Caco-2 (cell line): ENCODE measurements at places on chromosomes 3 and 15.

- no peak for DNase-seq
These were observed 67.9 kb upstream of the CCDC54 start for GRCh38 chr3:107309312-107309711.

DNA sequence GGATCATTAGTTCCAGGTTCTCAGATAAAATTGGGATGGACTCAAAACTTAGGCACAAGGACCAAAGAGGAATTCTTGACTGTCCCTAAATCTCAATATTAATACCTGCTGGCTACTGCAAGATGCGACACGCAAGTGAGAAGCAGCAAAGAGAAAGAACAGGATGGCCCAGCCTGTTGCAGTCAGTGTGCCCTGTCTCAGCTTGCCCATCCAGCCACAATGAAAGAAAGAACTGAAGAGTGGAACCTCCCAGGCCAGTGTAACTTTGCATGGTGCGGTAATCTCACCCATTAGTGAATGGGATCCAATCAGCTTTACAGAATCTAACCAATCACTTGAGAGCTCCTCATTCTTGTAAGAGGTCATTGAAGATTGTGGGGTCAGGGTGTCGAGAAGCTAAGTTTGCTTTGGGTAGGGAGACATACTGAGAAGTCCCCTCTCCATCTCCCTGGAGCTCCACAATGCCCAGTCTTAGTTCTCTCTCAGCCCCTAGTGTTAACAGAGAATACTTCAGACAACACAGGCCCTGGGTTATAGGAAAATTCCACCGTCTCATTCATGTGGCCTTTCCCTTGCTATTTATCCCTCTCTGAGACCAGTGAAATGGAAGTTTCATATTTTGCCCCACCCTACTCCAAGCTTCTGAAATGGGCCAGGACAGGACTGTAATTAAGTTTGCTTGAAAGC, 3.2 kb upstream of the SLC9A9 start:
- no peak for DNase-seq

- DNase-seq: no peak
These were observed 2.2 kb upstream of the CX3CR1 start for GRCh38 chr3:39282057-39282456.

DNA sequence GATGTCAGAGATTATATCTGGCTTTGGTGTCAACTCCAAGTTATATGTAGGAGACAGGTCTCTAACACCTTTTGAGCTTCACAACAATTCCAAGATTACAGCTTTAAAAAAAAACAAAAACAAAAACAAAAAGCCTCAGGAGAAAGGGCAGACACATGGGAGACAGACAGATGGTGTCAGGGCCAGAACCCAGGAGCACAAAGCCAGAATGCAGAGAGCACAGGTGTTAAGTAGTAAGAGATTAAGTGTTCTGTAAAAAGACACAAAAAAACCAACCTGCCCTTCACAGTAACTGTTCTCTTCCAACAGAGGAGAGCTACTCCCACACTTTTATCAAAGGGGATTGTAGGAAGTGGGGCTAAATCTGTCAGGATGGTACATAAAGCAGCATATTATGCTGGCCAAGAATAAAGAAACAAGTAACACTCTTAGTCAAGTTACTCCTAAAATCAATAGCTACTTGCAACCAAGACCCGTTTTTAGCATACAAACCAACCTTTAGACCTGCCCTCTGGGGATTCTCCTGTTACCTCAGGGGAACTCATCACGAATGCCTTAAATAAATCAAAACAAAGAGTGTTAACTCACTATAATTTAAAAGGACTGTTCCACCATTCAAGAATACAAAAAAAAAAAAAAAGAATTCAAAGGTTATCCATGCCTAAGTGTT, 5.9 kb downstream of the CPEB1 start:
- DNase-seq: no peak

GRCh38 chr3:30811151-30811795, 83.2 kb downstream of the GADL1 start:
- DNase-seq: no peak

- no peak for DNase-seq
These were observed 324.5 kb downstream of the OCA2 start for GRCh38 chr15:27774638-27775037.

DNA sequence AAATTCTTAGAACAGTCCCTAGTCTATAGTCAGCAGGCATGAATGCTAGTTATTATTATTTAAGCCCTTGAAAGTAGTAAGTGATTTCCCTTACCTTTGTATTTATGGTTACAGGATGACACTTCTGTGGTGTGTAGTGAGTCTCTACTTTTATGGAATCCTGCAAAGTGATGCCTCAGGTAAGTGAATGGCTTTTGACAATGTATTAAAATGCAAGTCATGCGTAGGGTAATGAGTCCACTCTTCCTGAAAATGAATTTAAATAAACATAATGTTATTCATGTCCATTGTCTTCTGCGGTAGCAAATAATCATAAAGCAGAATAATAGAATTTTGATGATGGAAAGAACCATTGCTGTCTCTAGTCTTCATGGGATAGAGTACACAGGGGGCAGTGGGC, 50.3 kb downstream of the IL1RAP start:
- DNase-seq: no peak

DNA sequence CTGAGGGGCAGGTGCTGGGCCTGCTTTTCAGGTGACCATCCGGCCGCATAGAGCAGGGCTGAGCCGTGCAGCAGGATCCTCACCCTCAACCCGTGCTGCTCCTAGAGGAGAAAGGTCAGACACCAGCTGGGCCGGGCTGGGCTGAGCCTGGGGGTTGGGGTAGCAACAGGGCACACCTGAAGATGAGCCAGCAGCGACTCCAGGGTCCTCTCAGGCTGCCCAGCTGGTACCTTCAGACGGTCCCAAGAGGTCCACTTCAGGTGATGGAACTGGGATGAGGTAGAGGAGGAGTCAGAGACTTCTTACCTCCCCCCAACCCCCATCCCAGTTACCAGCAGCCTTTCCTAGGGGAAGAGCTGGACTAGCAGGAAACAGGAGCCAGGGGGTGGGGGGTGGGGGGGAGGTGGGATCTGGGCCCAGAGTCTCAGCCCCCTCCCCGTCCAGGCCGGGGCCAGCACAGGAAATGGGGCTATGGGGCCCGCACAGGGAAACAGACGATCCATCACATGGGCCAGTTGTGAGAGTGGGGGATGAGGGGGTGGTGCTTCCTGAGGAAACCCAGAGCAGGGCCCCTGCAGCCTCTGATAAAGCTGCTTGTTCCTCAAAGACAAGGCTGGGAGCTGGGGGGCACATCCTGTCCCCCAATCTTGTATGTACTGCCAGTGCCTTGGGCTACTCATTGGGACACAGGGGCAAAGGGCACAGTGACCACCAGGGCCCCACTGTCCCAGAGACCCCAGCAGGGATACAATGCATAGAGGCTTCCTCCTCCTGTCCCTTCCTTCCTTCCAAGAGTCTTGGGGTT, 3.0 kb downstream of the INKA1 start:
- no peak for DNase-seq

- DNase-seq: peak; percentile 42
These were observed 312.8 kb downstream of the CLSTN2 start for GRCh38 chr3:140247775-140248174.

- DNase-seq: peak; percentile 37
These were observed 126.4 kb downstream of the P2RY1 start for GRCh38 chr3:152961323-152961722.

DNA sequence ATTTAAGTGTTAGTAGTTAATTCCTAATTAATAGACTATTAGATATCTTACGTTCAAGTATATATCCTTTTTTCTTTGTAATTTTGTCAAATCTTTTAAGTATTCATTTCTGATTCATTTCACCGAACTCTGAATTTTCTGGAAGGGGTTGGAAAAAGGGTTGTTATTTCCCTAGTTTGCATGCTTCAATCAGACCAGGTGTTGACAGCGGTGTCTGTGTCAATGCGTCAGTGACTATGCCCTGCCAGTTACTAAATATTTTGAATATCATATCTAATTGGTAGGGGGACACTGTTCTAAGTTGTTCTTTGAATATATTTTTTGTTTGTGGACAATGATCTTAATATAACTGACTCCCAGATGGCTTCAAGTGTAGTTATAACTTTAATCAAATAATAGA, 62.7 kb upstream of the TNFSF10 start:
- DNase-seq: no peak

GRCh38 chr15:91099616-91099994, 452 bp upstream of the SV2B start:
- peak; percentile 16 for DNase-seq

DNA sequence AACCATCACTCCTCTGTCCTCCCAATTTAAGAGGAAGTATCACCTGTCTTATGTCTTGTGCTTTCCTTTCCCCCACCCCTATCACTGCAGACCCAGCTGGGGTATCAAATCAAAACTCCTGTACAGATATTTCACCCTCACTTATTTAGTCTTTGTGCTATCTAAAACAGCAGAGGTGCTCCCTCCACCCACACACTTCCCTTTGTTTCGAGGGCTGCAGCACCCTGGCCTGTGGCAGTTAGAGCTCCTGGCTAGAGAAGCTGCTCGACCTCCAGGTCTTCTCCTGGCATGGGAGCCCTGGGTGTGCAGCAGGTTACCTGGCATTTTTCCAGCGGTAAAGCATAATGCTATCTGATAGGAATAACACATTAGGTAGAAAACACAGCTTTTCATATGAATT, 181.4 kb upstream of the BCL6 start:
- no peak for DNase-seq

DNA sequence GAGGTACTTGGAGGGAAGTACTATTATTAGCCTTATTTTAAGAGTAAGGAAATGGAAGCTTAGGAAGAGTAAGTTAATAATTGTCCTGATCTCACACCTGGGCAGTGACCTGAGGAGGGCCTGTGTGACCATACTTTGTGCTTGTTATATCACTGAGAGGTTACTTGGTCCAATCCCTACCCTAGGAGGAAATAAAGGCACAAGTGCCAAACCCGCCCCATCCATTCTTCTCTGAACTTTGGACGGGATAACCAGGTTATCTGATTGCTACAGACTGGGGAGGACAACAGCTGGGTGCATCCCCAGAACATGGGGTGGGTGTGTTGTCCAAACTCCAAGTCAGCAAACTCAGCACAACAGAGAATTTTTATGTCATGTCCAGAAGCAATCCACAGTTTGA, 77.7 kb upstream of the NR2E3 start:
- peak; percentile 73 for DNase-seq

DNA sequence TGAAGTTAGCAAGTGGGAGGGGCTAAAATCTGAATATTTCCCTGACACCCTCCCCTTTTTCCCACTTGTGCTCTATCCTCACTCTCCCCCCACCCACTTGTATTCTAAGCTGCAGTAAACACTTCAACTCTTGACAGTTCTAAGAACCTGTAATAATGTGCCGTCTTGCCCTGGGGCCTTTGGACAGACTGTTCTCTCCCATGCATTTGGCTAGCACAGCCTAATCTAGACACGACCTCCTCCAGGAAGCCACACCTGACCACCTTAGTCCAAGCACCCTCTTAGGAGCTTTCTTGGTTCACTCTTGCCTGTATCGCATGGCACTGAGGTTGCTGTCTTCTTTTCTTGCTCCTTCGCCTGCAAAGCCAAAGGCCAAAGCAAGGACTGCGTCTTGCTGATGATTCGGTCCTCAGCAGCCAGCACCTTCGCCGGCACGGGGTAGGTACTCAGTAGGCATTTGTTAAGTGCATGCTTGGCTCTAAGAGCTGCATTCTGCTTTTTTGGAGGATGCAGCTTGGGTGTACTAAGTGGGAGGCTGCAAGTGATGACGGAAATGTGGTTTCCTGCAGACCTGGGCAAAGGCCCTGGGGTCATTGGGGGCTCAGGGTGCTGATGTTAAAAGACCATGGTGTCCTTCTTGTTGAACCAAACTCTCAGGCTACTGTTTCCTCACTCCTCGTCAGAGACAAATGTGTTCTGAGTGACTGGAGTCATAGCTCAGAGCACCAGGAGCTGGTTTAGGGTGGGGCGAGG, 2.0 kb upstream of the ZNF710 start:
- DNase-seq: no peak

DNA sequence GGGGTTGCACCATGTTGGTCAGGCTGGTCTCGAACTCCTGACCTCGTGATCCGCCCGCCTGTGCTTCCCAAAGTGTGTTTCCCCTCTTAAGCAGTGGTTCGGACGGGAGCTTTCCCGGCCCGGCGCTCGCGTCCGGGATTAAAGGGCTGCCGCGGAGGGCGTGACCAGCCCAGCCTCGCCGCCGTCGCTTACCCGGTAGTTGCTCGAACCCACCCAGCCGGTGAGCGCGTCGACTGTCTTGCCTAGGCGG, 513 bp downstream of the CLASP2 start:
- peak; percentile 78 for DNase-seq
